Stimulated activated CD4-positive, alpha-beta T cell treated with anti-CD3 and anti-CD28 coated beads, Interleukin-2, amount 100 ng/mL, for 48 hours (primary cell): ENCODE measurements at places on chromosomes 6 and 20.
A peak's percentile ranks its signal among the peaks of the same experiment; 100 is the strongest.

DNA sequence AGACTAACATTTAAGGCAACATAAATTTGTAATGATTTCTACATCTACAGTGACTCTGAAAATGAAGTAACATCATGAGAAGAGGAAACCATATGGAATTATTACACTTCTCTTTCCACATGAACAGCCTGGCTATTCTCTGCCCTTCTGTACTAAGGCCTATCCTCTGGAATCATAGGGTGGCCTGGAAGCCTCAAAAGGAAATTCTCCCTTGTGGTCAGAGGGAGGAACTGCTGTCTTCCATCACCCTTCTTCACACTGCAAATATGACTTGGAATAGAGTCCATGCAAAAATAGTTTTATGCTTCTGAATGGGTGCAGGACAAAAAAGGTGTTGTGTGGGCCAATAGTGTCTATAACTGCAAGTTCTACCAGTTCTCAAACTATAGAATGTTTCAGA, 44.6 kb upstream of the SH3BGRL2 start:
- DNase-seq: no peak

DNA sequence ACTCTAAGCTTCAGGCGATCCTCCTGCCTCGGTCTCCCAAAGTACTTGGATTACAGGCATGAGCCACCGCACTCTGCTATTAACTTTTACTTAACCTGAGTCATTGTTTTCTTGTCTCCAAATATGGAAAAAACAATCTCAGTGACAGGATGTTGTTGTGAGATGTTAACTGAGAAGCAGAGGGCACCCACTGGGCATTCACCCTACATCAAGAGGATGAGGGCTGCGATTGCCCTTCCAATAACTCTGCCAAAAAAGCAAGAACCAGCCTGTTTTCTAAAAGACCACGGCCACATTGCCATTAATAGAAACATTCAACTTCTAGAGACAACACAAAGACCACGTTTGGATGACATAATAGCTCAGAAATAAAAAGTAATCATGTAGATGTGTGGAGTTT, 107.6 kb upstream of the SGK1 start:
- no peak for DNase-seq

- no peak for DNase-seq
Measured at GRCh38 chr20:64103871-64104666, 3.3 kb downstream of the NPBWR2 start.

DNA sequence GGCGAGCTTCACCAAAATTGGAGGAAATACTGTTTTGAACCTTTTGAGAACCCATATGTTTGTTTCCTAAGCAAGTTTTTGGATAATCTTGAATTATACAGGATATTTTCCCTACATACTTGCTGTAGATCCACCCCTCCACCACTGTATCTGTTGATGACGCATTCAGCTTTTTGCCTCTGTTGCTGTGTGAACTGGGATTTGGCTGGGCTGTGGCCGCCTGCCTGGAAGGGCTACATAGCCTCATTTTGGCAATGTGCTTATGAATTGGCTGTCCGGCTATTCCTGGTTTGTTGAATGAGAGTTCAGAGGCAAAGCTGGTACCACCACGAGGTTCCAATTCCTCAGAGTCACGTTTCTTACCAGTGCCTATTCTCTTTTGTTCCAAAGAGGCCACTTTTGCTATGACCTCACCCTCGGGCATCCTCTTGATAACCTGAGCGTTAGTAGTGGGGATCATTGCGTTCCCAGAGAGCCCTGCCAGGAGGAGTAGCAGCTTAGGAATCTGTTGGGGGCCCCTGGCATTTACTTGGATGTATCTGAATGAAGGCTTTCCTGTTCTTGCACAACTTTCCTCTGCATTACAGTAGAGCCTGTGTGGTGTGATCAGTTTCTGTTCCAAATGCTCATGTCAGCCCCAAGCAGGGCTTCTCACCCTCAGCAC, 6.4 kb downstream of the FAM83D start:
- DNase-seq: no peak

GRCh38 chr6:89217299-89217910, at the start of gene GABRR1:
TSS of gene GABRR1 (minus strand) at chr6:89217358. CDS start at chr6:89217322, 36 bp downstream.
- no peak for DNase-seq

DNA sequence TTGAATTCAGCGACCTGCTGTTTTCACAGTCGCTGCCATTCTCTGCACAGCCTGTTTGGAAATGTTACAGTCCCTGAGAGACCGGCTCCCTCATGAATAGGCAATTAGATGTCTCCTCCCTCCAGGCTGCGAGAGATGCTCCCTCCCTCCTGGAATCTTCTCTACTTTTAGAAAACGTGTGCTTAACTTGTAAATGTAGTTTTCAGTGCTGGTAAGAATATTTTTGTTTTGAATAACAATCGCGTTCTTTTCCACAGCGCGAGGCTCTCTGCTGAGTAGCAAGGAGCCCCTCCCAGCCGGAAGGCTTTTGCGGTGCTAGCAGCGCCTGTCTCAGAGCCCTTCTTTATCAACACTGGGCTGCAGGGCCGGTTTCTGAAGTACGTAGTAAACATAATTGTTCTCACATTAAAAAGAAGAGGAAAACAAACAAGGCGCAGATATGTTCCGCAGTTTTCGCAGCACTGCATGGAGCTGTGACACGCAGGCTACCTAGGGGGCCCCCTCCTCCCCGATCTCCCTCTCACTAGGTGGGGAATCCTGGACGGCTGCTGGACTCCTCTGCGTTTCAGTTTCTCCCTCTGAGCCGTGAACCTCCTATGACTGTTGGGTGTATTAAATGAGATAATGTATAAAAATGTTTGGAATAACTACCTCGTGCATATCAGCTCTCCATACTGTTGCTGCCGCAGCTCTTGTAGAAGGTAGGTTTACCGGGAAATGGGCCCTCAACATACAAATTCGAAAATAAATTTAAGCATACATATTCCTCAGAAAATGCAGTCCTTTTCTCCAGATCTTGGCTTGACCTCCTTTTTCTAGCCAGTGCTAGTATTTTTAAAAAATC, 79.0 kb upstream of the SPACA1 start:
- DNase-seq: no peak

DNA sequence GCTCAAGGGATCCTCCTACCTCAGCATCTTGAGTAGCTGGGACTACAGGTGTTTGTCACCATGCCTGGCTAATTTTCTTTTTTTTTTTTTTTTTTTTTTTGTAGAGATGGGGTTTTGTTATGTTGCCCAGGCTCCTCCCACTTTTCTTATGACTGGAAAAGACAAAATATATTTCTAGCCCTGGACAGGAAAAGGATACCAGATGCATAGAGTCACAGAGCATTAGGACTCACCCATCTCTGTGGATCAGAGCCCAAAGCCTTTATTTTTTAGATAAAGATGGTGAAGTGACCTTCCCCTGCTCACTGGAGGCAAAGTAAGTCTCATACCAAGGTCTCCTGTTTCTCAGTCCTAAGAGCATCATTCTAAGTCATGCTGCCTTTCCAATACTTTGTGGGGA, 3.4 kb downstream of the TRIM10 start:
- no peak for DNase-seq

DNA sequence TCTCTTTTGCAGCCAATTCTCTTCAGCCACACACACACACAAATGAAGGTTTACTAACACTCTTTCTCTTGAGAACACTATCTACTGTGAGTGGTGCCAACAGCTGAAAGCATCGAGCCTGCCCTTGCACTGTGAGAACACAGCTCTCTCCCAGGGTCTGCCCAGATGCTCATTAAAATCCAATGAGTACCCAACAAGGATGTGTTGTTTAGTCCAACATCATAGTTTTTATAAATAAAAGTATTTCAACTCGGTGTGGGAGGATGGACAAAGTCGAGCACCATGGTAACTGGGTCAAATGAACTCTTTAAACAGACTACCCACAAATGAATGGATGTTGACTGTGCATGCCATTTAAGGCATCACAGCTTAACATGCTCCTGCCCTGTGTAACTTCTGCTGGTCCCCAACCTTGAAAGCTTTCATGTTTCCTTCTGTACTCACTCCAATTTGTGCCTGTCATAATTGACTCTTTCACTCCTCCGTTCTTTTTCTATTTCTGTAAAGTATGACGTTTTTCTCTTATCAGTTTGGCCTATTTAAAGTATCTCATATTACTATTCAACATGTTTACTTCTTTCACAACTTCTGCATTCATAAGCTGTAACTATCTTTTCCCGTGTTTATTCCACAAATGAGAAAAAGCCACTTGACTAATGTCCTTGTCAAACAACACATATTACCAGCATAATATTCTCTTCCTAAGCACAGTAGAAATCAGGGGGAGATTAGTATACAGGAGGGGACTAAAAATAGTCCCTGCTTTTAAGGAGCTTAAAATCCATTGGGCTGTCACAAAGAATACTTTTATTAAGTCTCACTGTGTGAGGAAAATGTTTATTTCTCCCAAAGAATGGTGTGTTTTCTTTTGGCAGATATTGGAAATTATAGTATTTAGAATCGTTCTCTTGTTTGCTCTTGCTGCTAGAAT, 215.4 kb downstream of the RFPL4B start:
- no peak for DNase-seq

GRCh38 chr6:10977231-10977968, 66.7 kb downstream of the ELOVL2 start:
- no peak for DNase-seq

DNA sequence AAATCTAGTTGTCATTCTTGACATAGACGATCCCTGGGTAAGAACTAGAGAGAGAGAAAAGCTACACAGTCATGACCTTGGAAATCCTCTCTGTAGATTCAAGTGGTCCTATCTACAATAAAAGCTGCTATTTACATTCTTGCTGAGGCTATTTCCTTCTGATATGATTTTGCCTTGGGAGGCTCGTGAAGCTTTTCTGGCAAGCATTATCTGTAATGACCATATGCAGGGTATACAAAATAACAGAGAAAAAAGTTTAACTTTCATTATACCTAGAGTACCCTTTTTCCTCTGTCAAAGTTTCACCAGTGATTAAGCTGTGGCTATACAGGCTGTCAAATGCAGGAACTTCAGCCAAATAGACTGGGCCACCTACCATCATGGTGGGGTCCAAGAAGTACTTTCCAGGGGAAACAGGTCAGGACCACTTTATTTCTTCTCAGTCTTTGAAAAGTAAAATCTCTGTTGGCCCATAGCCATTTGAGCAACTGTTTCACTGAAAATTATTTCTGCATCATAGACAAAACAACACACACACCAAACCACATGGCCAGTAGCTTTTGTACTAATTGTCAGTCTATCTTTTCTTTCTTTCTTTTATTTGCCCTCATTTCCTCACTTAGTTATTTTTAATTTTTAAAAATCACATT, 677.0 kb upstream of the ID4 start:
- no peak for DNase-seq

DNA sequence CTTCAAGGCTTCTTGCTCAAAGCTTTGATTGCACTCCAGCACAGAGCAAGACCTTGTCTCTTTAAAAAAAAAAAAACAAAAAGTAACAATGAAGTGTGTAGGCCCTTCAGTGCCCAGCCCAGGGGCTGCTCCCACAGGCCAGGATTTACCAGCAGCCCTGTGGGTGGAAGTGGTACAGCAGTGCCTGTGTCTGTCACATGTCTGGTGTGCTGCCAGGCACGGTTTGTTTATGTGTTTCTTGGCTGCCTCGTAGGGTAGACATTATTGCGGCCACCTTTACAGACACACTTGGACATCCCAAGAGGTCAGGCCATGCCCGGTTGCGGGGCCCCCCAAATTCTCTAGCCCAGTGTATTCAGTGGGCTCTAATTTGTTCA, 12.7 kb downstream of the DYNLRB1 start:
- DNase-seq: no peak

GRCh38 chr20:4100679-4101078, 85.3 kb upstream of the RNF24 start:
- DNase-seq: no peak

- peak; percentile 82 for DNase-seq
Measured at GRCh38 chr20:38893565-38894090, 32.6 kb upstream of the FAM83D start.

GRCh38 chr6:55980627-55981211, 105.3 kb upstream of the BMP5 start:
- DNase-seq: no peak

- DNase-seq: no peak
Measured at GRCh38 chr20:62277253-62277652, 25.5 kb upstream of the ADRM1 start.

DNA sequence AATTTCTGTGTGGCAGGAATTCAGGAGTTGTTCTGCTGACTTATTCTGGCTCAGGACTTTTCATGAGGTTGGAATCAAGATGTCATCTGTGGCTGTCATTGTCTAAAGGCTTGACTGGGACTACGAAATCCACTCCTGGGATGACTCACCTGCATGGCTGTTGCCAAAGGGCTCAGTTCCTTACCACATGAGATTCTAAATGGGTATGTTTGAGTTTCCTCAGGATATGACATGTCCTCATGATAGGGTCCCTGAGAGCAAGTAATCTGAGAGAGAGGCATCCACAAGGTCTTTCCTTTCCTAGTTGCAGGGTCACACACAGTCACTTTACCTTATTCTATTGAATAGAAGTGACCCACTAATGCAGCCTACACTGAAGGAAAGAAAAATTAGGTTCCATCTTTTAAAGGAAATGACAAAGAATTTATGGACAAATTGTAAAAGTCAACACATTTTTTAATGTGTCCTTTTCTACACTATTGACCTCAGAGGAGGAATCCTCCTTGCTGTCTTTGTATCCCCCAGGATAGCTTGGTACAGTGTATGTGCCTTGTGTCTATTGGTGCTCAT, 1025.0 kb upstream of the GJE1 start:
- DNase-seq: no peak

DNA sequence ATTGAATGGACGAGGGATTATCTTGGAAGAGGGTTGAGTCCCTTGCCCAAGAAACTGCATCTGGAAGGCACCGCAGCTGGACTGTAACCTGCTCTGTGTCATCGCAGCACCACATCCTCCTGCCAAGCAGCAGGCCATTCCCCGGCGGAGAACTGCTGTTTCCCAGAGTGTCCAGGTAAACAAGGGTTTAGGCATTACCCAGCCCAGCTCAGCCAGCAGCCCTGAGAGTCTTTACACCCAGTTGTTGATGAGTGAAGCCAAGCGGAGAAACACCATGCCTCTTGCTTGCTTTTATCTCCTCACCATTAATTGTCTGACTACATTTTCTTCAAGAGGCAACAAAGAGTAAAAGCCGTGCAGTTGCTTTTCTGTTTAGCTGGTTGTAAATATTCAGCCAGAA, 104.1 kb downstream of the CDH4 start:
- DNase-seq: no peak

DNA sequence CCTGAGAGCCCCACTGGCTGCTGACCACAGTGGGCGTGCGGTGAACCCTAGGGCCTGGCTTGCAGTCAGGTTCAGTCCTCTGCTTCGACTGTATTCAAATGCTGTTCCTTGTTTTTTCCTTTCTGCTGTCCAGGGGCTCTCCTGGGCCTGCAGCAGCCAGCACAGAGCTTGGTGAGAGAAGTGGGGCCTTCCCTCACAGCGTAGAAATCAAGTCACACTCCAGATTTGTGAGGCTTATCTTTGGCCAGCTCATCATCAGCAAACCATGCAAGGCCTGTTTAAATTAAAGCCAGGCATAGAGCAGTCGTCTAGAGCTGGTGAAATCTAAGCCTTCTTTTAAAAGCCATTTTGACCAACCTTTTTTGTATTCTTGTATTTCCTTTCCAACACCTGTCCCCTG, 8.4 kb downstream of the FAM120B start:
- DNase-seq: no peak

GRCh38 chr6:146950351-146950835, 253.8 kb upstream of the STXBP5 start:
- no peak for DNase-seq

GRCh38 chr20:43458422-43458924, 777 bp downstream of the SRSF6 start:
- DNase-seq: no peak
